Activated CD8-positive, alpha-beta memory T cell treated with anti-CD3 and anti-CD28 coated beads for 1 hour (primary cell): ENCODE measurements at places on chromosomes 6 and 20.

- no peak for DNase-seq
Observed at GRCh38 chr20:37330316-37330715, 15.6 kb upstream of the SRC start.

DNA sequence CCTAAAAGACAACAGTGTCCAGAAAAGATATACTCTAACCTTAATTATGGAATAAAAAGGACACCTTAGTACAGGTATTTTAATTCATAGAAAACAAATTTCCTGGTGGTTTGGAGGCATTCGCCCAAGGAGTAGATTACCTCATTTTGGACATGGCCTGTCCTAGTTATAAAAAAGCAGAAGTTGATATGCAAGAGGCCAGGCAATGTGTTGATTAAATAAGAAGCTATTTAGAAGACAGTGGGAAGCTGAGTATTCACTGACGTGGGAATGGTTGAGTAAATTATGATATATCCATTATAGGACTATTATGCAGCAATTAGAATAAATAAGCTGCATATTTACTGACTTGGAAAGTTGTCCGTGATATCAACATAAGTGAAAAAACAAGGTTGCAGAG is 314.9 kb downstream of the ALDH8A1 start:
- no peak for DNase-seq

DNA sequence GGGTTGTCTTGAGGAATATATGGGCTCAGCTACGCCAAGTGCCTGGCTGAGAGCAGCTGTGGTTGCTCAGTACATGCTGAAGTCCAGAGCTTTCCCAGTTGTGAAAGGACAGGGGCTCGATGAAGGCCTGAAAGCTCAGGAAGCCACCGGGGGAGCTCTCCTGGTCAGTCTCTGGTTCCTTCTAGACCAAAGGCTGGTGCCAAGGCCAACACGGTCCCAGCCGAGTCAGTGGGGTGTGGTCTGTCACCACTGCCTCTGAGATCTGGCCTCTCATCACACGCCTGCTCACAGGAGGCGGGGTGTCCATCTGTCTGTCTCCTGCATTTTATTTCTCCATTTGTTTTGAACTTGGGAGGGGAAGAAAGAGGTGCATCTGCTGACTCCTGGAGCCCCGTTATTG is 4.9 kb upstream of the FAM83C start:
- no peak for DNase-seq

GRCh38 chr6:166228839-166229528 is 61.3 kb upstream of the TBXT start:
- no peak for DNase-seq

DNA sequence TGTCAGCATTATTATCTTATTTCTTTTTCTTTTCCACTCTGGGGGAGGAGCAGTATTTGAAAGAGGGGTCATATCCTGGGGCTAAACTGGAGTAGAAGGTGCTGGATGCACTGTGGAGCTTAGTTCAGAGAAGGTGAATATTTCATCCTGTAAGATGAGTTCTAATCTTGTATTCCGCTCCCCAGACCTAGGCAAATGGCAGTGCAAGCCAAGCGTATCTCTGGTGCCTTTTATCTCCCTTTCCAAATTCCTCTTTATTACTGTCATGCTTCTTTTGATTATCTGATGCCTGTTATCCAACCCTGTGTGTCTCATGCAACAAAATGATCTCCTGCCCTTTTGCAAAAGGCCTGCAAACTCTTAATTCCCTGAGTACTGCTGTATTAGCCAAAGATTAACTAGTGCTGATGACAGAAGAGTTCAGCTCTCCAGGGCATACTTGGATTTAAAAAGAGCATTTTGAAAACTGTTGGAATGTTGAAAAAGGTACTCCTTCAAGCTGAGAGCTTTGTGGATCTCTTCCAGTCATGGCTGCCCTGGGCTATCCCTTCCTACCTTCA is 138.0 kb downstream of the CARMIL1 start:
- no peak for DNase-seq

DNA sequence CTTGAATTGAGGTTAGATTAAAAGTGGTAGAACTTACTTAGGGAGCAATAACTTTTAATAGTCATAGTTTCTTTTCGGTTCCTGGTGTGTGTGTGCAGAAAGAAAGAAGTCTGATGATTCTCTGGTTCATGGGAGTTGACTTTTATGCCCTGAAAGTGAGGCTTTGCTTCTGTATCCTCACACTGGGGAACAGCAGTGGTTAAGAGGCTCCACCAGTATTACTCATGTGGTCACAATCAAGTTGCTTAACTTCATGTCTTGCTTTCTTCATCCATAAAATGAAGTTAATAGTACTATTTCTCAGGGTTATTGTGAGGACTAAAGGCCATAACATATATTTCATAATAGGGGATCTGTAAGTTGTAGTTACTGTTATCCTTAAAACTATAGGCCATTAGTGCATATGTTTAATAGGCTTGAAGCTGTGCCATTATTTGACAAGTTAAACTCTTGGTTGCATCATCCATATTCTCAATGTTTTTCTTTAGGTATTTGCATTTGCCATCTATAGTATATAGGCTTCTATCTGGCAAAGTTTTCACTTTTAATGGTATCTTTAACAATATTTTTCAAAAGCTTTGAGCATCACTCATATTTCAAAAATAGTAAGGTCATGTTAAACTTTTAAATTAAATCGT is 262.4 kb downstream of the PLCB1 start:
- no peak for DNase-seq

DNA sequence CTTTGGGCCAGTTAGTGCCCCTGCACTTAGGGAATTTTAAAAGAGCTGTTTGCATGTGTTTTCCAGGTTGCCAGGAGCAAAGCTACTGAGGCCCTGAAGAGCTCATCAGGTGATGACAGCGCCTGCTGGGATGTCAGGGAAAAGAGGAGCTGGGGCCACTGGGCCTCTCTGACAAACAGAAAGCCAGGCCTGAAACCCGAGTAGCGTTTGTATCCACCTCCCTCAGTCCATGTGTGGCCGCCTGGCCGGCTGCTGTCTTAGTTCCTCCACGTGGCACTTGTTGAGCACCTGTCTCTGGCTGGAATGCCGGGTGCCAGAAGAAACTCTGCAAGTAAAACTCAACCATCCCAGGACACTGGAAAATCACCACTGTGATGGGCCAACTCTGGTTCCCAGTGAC is 601.2 kb downstream of the CDH26 start:
- DNase-seq, result no peak
